Activated CD8-positive, alpha-beta T cell treated with anti-CD3 and anti-CD28 coated beads for 36 hours (primary cell): ENCODE measurements at places on chromosomes 16 and 17. TPM values are rescaled to one million over a fixed set of nuclear protein-coding genes. Genes with fewer than 3 reads are reported as not detected.
A peak's percentile ranks its signal among the peaks of the same experiment; 100 is the strongest.

- no peak for DNase-seq
Measured at GRCh38 chr17:57644326-57644725, 100.8 kb downstream of the CCDC182 start.

The EXOC3L1 gene
- 0.23 TPM for total RNA-seq

The MYH4 gene
- total RNA-seq = not detected

GRCh38 chr17:45170280-45170930, 8.7 kb downstream of the HEXIM2 start:
- peak; percentile 41 for DNase-seq

GRCh38 chr16:79061181-79061580, 539.4 kb downstream of the MAF start:
- DNase-seq = no peak

DNA sequence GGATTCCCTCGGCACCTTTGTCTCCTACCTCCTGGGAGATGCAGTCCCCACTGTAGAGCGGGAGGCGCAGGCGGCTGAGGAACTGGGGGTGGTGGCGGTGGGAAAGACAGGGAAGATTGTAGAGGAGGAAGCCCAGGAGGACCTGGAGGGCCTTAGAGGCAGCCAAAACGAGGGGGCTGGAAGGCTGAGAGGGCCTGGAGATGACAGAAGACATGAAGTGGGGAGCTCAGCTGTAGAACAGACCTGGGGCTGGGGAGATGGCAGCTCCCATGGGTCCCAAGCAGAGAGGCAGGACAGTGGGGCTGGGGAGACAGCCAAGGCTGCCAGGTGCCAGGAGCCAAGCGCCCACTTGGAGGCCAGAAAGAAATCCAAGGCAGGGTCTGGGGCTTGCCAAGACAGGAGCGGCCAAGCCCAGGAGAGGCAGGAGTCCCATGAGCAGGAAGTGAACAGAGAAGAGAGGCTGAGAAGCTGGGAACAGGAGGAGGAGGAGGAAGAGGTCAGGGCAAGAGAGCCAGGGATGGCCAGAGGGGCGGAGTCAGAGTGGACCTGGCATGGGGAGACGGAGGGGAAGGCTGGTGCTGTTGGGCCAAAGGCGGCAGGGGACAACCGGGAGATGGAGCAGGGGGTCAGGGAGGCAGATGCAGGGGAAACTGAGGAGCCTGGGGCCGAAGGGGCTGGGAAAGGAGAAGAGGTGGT, 803 bp downstream of the APOBR start:
- peak; percentile 20 for DNase-seq

DNA sequence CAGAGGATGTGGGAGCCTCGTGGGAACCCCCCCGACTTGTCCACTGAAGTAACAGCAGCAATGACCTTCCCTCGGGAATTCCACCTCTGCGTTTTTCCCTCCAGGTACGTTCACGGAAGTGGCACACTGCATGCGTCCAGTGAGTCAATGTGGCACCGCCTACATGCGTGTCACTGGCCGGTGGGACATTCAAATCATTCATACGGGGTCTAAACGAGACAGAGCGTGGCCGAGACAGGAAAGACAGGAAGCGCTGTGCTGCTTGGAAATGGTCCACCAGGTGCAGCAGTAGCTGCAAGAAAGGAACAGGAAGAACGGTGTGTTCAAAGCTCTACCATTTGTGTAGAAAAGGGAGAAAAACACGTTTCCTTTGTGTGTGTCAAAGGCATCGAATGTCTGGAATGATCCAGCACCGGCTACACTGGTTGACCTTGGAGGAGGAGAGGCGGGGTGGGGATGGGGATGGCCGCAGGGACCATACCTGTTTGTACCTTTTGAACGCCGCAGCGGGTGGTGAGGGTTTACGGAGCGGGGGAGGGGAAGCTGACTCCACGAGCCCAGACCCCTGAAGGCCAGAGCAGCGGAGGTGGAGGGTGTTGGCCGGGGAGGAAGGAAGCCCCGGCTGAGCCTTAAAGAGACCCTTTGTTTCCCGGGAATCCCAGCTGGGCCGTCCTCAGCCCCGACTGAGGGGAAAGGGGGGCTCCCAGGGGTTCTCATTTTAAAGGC, 1.7 kb upstream of the PGAP6 start:
- DNase-seq = peak; percentile 81

The HBA2 gene
- not detected for total RNA-seq

GRCh38 chr17:77735081-77735565, 223.4 kb upstream of the TNRC6C start:
- no peak for DNase-seq

The ITGB4 gene
- 0.69 TPM for total RNA-seq

DNA sequence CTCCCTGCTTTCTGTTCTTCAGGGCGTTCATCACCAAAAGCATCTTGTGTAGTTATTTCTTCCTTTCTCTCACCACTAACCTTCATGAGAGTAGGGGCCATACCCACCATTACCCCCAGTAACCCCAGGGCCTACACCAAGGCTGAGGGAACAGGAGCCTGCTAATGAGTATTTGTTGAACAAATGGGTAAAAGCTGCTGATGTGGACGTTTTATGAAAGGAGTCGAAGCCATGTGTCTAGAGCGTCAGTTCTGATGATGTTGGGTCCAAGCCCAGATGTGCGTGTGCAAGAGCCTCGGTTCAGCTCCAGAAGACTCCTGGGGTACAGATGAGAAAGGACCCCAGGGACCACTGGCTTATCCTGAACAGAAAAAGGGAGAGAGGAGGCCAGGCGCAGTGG, 77.1 kb upstream of the TBC1D3K start:
- no peak for DNase-seq

DNA sequence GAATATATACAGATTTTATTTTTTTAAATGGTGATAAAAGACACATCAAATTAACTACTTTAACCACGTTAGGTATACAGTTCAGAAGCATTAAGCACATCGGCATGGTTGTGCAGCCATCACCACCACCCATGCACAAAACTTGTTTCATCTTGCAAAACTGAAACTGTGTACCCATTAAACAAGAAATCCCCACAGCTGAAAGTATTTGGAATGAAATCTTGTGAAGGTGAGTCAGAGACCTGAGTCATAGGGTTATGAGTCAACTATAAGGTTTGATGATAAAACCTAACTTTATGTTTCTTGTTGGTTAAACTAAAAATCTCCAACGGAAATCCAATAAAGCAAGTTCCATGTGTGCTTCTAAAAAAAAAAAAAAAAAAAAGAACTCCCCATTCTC, 561.6 kb upstream of the PSMD7 start:
- peak; percentile 29 for DNase-seq

The KCTD2 gene
- 11.4 TPM for total RNA-seq

- no peak for DNase-seq
Measured at GRCh38 chr17:40618754-40619625, 28.6 kb downstream of the SMARCE1 start.

DNA sequence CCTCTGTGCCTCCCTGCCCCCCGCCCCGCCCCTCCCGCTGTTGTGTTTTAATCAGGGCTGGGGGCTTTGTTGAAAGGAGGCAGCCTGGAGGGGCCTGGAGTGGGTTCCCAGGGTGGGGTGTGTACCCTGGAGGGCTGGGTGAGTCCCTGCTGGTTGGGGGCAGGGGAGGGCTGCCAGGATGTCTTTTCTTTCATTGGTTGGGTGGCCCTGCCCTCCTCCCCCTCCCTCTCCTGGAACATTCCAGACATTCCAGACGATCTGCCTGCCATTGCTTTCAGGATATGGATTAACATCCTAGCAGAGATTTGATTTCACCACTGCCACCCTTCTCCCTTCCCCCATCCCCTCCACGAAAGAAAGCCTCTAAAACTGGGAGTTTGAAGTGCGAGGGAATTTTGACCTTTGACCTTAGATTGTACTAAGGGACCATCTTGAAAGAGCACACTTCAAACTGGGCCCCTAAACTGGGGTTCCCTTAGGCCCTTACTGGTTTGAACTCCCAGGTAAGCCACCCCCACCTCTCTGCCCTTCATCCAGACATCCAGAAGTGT, 25.3 kb downstream of the IGF2BP1 start:
- DNase-seq = no peak

GRCh38 chr16:35678-36305, 17.6 kb downstream of the POLR3K start:
- DNase-seq = no peak

DNA sequence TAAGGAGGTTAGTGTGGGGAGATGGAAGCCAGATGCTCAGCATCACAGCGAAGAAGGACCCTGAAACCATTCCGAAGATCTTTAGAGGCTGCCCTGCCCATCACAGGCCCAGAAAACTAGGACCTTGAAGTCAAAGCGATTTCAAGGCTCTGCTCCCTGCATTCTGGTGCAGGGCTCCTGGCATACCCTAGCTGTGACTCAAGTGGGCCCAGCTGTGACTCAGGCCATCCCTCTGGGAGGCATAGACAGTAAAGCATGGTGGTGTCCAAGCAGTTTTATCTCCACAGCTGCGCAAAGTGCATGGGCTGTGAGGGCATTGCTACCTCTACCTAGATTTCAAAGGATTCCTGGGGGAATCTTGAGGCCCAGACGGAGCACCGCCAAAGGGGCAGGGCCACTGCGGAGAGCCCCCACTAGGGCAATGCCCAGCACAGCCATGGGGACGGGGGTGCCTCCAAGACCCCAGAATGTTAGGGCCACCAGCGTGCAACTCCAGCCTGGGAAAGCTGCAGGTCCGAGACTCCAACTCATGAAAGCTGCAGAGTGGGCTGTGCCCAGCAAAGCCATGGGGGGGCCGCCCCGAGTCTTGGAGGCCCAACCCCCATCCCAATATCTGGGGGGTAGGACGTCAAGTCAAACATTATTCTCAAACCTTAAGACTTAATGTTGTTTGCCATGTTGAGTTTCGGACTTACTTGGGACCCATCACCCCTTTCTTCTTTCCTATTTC, 11.7 kb upstream of the ZNF594 start:
- no peak for DNase-seq

GRCh38 chr17:58184308-58184985, 8.1 kb upstream of the EPX start:
- no peak for DNase-seq

DNA sequence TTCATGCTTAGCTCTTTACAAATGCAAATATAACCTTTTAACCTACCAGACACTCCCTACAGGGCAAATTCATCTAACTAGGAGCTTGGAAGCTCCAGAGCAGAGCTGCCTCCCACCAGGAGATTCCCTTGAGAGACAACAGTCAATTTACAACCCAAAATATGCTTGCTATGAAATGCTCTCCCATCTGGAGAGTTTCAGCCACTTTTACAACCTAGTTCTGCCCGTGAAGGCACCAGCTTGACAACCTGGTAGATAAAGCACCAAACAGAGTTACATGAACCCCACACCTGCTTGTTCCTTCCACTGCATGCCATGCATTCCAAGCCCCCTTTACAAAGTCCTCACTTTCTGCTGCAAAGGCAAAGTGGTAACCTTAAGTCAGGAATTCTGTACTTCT, 215.3 kb upstream of the KIF2B start:
- DNase-seq = no peak

The PITPNM3 gene
- total RNA-seq = 0.87 TPM

The CKLF gene
- 99.7 TPM for total RNA-seq

GRCh38 chr17:17849845-17850373, 13.1 kb upstream of the SREBF1 start:
- peak; percentile 96 for DNase-seq

GRCh38 chr17:59558039-59558438, 7.4 kb upstream of the DHX40 start:
- DNase-seq = no peak

- no peak for DNase-seq
Measured at GRCh38 chr16:35194681-35195080, 1735.3 kb downstream of the TP53TG3F start.

The FA2H gene
- total RNA-seq = not detected

DNA sequence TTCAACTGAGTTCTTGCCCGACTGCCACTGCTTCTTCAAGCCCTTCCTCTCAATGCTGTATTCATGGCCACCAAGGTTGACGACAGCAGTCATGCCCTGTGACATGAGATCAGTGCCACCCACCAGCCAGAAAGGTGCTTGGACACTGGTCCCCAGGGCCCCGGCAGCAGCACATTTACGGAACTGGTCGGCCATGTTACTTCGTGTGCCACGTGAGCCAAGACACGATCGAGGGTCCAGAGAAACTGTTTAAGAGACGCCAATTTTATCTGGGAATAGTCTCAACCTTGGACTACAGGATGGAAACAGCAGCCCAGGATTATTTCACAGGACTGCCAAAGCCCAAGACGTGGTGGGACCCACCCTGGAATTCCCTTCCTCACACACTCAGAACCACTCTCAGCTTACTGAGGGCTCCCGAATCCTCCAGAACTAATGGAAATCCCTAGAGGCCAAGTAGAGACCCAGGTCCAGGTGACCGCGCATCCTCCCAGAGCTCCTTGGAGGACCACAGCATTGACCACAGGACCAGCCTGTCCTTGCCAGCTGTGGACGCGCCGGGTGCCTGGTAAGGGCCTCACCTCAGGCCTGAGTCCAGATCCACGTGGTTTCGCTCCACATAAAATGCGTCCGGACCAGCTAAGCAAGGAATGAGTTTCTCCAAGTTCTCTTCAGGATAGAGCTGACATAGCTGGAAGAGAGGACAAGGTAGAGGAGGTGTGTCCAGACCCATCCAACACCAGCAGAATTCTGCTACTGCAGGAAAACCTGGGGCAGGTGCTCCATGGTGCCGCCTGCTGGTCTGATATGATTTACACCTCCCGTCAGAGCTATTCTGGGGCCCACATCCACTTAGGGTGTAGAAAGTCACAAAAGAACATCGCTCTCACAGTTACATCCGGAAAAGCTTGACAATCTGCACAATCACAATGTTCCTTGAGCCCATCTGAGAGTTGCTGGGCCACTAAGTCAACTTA, 28.2 kb downstream of the MAP1LC3B start:
- DNase-seq = peak; percentile 17

DNA sequence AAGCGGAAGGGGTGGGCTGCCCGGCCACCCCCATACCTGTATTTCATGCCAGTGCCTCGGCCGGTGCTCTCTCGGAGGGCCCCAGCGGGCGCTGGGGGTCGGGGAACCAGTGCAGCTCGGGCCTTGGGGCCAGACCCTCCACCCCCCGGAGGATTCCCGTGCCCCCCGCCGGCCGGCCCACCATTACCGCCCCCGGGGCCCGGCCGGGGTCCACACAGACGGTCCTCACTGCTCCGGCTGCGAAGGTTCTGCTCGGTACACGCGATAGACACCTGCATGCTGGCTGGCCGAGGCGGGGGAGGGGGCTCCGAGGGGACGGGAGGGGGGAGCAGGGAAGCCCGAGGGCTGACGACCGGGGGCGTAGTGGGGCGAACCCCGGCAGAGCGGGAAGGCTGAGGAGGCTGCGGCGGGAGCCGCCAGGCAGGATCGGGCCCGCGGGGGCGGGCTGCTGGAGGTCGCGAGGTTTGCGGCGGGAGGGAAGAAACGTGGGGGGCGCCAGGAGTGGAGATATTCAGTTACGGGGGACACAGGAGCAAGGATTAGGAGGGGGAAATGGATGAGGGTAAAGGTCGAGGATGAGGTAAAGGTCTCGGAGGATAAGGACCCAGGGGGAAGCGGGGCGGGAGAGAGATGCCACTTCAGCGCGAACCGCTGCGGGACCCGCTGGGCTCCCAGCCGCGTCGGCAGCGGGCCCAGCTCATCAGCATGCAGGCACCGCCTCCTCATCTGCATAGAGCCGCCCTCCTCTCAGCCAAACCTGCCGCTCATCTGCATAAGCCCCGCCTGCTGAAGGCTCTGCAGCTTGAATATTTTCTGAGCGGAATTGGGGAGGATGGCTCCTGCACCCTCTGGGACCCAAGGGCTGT, at the start of gene KCNAB3:
Gene KCNAB3 (minus strand): TSS at position 699 of the 866 bp plus-strand sequence. CDS start 421 bp downstream, at position 278.
- DNase-seq = peak; percentile 80

The UBN1 gene
- 25.6 TPM for total RNA-seq

- DNase-seq = peak; percentile 60
Measured at GRCh38 chr17:1379930-1380313, 20.1 kb downstream of the YWHAE start.

The WNT9B gene
- not detected for total RNA-seq
